ENCODE measurements at places on chromosomes 3 and 15.

DNA sequence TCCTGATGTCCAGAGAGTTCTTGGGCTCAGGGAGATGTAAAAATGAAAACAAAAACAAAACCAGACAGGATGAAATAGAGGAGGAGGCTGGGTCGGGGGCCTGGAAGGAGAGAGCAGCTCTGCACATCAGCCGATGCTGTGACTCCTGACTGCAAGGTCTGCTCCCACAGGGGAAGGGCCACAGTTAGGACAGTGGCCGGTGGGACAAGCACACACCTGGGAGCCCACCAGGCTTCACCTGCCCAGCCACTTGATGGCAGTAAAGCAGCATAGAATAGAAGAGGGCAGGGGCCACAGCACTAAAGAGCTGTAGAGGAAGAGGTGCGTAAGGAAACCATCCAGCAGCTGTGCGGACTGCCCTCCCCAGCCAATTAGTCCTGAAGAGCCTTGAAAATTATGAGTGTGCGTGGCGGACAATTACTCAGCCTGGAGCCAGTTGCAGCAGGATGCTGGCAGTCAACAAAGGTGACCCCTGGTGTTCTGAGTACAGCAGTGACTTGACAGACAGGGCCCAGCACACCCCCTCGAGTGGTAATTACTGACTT lies 29.8 kb downstream of the ALS2CL start:
- DNase-seq: no peak

- no peak for DNase-seq
Measured at GRCh38 chr3:146523531-146523930, 20.9 kb downstream of the PLSCR1 start.

DNA sequence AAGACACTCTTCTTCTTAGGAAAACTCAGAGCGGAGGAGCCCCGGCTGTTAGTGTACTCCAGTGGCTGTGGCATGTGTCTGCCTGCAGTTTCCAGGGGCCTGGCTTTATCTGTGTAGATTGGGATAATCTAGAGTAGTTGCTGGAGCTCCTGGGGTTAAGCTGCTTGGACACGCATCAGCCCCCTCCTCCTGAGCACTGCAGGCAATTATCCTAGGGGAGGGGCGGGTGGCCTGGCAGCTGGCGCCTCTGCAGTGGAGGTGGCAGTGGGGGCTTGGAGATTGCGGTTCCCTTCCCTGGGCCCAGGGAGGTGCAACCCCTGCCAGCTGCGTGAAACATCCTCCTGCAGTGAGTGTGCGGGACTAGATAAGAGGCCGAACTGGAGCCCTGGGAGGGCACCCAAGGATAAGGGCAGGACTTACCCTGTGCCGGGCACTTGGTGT lies 68.2 kb downstream of the EFCAB12 start:
- DNase-seq: no peak

DNA sequence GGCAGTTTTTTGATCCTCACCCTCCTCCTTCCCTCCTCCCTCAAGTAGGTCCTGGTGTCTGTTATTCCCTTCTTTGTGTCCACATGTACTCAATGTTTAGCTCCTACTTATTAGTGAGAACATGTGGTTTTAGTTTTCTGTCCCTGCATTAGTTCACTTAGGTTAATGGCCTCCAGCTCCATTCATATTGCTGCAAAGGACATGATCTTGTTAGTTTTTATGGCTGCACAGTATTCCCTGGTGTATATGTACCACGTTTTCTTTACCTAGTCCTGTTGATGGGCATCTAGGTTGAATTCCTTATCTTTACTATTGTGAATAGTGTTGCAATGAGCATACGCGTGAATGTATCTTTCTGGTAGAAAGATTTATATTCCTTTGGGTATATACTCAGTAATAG lies 61.7 kb upstream of the FGF7 start:
- DNase-seq: no peak

DNA sequence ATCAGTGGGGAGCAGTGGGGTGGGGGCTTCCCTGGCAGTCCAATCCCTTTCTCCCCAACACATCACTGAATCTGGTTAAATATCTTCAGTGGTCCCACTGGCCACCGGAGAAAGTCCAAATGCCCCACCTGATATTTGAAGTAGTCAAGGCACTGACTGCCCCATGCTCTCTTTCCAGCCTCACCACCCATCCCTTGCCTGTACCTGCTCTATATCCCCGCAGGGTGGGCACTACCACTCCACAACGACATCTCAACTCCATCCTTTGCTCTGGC lies 101.7 kb downstream of the DAPK2 start:
- DNase-seq: no peak

DNA sequence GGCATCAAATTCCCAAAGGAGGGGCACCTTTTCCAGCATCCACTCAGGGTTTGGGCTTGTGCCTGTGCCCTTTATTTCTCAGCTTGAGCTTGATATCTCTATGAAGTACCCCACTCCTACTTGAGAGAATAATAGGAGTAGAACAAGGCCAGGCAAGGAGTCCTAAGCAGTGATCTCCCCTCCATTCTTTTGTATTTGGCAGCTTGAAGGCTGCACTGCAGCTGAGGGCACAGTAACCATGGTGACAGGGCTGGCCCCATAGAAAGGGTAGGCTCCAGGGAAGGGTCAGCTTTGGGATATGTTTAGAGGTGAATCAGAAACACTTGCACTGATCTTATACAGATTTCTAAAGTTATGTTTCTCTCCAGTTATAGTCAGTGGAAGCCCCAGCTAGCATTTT lies 145.4 kb upstream of the SLC24A5 start:
- no peak for DNase-seq

- DNase-seq: no peak
Measured at GRCh38 chr3:47932421-47932820, 83.8 kb downstream of the MAP4 start.

- no peak for DNase-seq
Measured at GRCh38 chr3:100213891-100214573, 46.8 kb upstream of the TBC1D23 start.

- no peak for DNase-seq
Measured at GRCh38 chr15:51079226-51079625, 15.5 kb downstream of the TNFAIP8L3 start.

DNA sequence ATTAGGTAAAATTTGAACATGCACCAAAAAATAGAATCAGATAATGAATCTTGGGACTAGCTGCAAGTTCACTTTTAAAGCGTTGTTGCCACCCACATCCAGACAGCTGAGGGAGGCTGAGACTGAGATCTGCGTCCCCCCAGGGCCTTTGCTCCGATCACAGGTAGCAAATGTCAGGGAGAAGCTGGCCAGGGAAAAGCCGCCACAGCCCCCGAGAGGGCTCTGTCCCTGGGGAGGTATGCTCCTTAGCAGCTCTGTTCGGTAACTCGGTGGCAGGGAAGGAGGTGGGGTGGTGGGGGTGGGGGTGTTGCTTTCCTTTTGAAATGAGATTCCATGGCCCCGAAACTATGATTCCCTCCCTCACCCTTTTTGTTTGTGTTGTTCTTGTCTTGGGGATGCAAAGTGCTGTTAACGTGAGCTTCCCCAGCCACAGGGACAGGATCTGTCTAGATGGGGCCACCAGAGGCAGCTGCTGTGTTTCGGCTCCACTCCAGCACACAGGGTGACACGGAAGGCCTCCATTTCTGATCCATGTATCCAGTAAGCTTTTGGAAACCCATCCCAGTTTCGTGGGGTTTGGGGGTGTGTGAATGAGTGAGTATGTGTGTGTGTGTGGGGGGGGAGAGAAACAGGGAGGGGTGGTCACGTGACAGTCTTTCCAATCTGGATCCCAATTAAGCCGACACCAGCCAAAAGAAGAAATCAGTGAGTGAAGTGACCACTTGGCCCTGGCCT lies 1.1 kb upstream of the MINAR1 start:
- DNase-seq: no peak

- no peak for DNase-seq
Measured at GRCh38 chr3:36489101-36489500, 108.8 kb downstream of the STAC start.

DNA sequence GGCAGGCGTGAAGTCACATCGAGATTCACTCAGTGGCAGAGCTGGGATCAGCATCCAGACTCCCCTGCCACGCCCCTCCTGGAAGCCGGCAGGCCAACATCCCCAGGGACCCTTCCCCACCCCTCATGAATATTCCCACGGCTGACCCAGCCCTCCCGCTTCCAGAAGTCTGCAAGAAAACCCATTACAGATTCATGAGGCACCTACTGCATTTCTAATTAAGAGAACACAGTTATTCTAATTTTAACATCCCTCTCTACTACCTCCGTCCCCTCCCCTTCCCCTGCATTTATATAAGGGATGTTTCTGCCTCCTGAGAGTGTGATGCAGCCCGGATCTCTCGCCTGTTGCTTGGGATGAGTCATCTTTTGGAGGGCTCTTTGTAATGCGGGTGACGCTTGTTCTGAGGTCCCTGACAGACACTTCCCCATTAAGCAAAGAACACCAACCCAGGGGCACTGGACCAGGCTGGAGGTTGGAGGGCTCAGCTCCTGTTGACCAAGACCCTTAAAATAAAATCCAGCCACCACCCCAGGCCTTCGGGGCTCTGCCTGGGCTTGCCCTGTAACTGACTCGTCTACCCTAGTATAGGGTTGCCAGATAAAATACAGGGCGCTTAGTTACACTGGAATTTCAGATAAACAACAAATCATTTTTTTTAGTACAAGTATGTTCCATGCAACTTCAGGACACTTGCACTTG lies 118.7 kb downstream of the NUP210 start:
- DNase-seq: peak; percentile 20

DNA sequence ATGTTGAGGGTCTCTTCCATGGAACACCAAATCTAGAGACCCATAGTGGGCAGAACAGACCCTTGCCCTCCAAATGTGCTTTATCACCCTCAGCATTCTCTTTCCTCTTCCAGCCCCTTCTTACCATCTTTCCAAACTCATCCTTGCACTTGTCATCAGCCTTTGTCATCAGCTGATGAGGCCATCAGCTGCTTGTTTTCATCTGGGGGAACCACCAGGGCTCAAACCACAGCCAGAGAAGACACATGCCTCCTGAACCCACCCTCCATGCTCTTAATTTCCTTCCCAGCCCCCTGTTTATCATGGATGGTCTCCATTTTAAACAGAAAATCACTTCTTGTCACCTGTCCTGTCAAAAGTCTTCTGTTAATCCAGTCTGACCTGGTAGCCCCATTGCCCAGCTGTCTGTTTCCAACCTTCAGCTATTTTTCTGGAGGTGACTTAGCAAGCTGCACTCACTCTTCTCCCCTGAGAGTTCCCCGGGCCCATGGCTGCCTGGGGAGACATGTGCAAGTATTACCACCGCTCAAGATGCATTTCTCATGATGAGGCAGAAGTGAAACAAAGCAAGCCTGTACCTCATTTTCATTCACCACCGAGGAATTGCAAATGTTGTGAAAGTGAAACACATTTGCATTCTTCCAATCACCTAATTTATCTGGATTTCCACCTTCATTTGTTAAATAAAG lies 14.7 kb upstream of the SYNM start:
- DNase-seq: peak; percentile 73

DNA sequence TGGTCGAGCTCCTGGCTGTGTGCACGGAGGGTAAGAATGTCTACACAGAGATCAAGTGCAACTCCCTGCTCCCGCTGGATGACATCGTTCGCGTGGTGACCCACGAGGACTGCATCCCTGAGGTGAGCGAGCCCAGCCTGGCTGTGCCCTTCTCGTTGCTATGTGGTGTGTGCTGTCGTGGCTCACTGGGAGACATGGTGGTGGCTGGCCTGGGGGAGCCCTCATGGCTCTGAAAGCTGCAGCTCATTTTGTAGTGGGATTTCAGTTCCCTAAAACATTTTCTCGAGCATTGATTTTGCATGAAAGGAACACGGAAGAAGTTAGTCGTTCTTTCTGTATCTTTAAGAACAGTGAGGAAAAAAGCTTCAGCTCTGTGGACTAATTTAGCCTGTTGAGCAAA lies 200.5 kb downstream of the ITPR1 start:
- DNase-seq: peak; percentile 39

GRCh38 chr15:100113351-100114080 lies 228.3 kb downstream of the ADAMTS17 start:
- no peak for DNase-seq

GRCh38 chr3:127783166-127783565 lies 39.1 kb downstream of the MGLL start:
- DNase-seq: no peak

- DNase-seq: no peak
Measured at GRCh38 chr15:65885668-65886218, 16.5 kb downstream of the RAB11A start.

GRCh38 chr3:17820704-17821103 lies 78.3 kb upstream of the TBC1D5 start:
- DNase-seq: no peak

GRCh38 chr3:193016437-193016901 lies 98.8 kb upstream of the MB21D2 start:
- no peak for DNase-seq

GRCh38 chr15:100692246-100692645 lies 89.9 kb downstream of the ASB7 start:
- DNase-seq: no peak

- DNase-seq: no peak
Measured at GRCh38 chr3:29771602-29772001, 490.7 kb downstream of the RBMS3 start.

GRCh38 chr15:68792901-68793766 lies 27.6 kb downstream of the ANP32A start:
- DNase-seq: no peak

- DNase-seq: no peak
Measured at GRCh38 chr15:78445875-78446274, 7.9 kb downstream of the IREB2 start.

DNA sequence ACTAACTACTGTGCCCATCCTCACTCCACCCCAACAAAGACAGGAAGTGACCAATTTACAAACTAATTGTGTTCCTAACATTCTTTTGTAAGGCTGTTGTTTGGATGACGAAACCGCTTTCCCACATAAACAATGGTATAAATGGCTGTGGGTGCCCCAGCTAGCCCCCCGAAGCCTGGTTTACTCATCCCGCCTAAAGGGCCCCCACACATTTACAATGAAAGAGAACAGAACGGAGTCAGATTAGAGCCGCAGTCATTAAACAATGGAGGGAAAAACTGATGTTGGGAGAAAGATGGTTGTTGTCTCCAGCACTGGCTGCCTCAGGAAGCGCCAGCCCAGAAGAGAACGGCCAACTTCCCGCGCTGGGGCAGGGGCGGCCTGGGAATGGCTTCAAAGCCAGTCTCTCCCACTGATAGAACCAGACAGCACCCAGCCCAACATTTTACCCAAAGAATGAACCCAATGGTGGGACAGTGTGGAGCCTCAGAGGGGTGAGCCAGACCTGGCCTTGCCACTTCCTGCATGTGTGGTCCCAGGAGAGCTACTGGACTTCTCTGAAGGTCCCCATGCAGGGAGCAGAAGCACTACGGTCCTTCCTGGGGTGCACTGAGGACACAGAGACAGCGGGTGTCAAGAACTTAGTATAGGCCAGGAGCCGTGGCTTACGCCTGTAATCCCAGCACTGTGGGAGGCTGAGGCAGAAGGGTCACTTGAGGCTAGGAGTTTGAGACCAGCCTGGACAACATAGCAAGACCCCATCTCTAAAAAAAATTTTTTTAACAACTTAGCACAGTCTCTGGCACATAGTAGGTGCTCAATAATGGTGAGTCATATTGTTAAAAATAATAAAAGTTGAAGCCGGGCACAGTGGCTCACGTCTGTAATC lies 75.8 kb upstream of the GATA2 start:
- DNase-seq: no peak

GRCh38 chr15:65953622-65954021 lies 84.3 kb downstream of the RAB11A start:
- DNase-seq: no peak

- peak; percentile 20 for DNase-seq
Measured at GRCh38 chr3:125055331-125055912, 375 bp downstream of the HEG1 start.

GRCh38 chr15:85380812-85381642 lies 624 bp downstream of the AKAP13 start:
- DNase-seq: peak; percentile 51

Measured in stimulated activated naive B cell treated with anti-CD40 and anti-IgM and Interleukin-4, amounts not matched to agents 10 μg/mL and 1 μg/mL and 100 μg/mL, for 72 hours (primary cell).